A549 treated with dexamethasone at 1 μM for 4 hours (cell line): ENCODE measurements at places on chromosomes 12 and 14. TPM values are rescaled to one million over a fixed set of nuclear protein-coding genes. Genes with fewer than 3 reads are reported as not detected.

PTPRQ gene
- 0.01 to 0.06 TPM (median 0.02 TPM) in 5 replicates for total RNA-seq

ACSM4 gene
- not detected in 5 replicates for total RNA-seq

RNASE8 gene
- not detected in 5 replicates for total RNA-seq

CELA1 gene
- total RNA-seq: not detected in 5 replicates

FGF23 gene
- total RNA-seq: not detected in 5 replicates

C12orf56 gene
- total RNA-seq: 0.07 to 0.21 TPM (median 0.18 TPM) in 3 of 5 replicates, not detected in the others

CKAP4 gene
- 70.7 to 88.6 TPM (median 85.5 TPM) in 5 replicates for total RNA-seq

PAX9 gene
- total RNA-seq: 1.6 to 3.6 TPM (median 3.5 TPM) in 5 replicates

RD3L gene
- not detected in 5 replicates for total RNA-seq

GPR33 gene
- not detected in 5 replicates for total RNA-seq

SLC11A2 gene
- 16.2 to 22.8 TPM (median 20.2 TPM) in 5 replicates for total RNA-seq

PZP gene
- not detected in 5 replicates for total RNA-seq

MYH6 gene
- total RNA-seq: 0.05 to 0.15 TPM (median 0.12 TPM) in 5 replicates

TSPAN9 gene
- 38.5 to 66.9 TPM (median 58.6 TPM) in 5 replicates for total RNA-seq

ADAM21 gene
- total RNA-seq: 0.08 TPM in 1 of 5 replicates, not detected in the others

VSX2 gene
- total RNA-seq: not detected in 5 replicates

PROX2 gene
- total RNA-seq: not detected in 5 replicates

SLC38A4 gene
- 0.16 to 0.42 TPM (median 0.23 TPM) in 5 replicates for total RNA-seq

GPR162 gene
- 0.29 to 0.64 TPM (median 0.41 TPM) in 5 replicates for total RNA-seq

DMAC2L gene
- total RNA-seq: 10.0 to 13.4 TPM (median 11.2 TPM) in 5 replicates

STON2 gene
- 1.6 to 2.9 TPM (median 2.5 TPM) in 5 replicates for total RNA-seq

LRTM2 gene
- 0.05 to 0.15 TPM (median 0.06 TPM) in 3 of 5 replicates, not detected in the others for total RNA-seq

SYNDIG1L gene
- not detected in 5 replicates for total RNA-seq

KLHL33 gene
- total RNA-seq: 0.01 TPM in 1 of 5 replicates, not detected in the others

CHGA gene
- 1.4 to 3.0 TPM (median 1.6 TPM) in 5 replicates for total RNA-seq

GLT8D2 gene
- 0.16 to 0.29 TPM (median 0.28 TPM) in 5 replicates for total RNA-seq

ACVRL1 gene
- total RNA-seq: 0.07 to 0.18 TPM (median 0.11 TPM) in 5 replicates

ANO4 gene
- 0.05 to 0.08 TPM (median 0.07 TPM) in 4 of 5 replicates, not detected in the other for total RNA-seq

DCN gene
- not detected in 5 replicates for total RNA-seq

CLEC2D gene
- 0.32 to 0.97 TPM (median 0.50 TPM) in 5 replicates for total RNA-seq

GARIN6 gene
- total RNA-seq: not detected in 5 replicates
